HFFc6 (cell line): ENCODE measurements at places on chromosomes 3 and 15. TPM values are rescaled to one million over a fixed set of nuclear protein-coding genes. Genes with fewer than 3 reads are reported as not detected.

NRG4 gene
- total RNA-seq, result not detected in 3 replicates

ZNF80 gene
- not detected in 2 replicates for total RNA-seq

CFAP20DC gene
- 1.4 to 2.3 TPM (median 2.2 TPM) in 3 replicates for total RNA-seq

BCL2A1 gene
- total RNA-seq, result not detected in 3 replicates

HYAL2 gene
- 43.2 to 53.2 TPM (median 47.7 TPM) in 3 replicates for total RNA-seq

PLA2G4E gene
- total RNA-seq, result not detected in 3 replicates

TGFBR2 gene
- 78.5 to 121 TPM (median 97.6 TPM) in 3 replicates for total RNA-seq

DIS3L gene
- total RNA-seq, result 12.7 and 13.0 TPM in 2 replicates

COL6A5 gene
- not detected in 2 replicates for total RNA-seq

CDHR4 gene
- total RNA-seq, result 0.18 TPM in 1 of 3 replicates, not detected in the others

CCDC54 gene
- total RNA-seq, result not detected in 3 replicates

OCA2 gene
- total RNA-seq, result not detected in 3 replicates

SACM1L gene
- 43.9 to 49.7 TPM (median 46.0 TPM) in 3 replicates for total RNA-seq

KPNA1 gene
- total RNA-seq, result 88.0 to 93.9 TPM (median 90.3 TPM) in 3 replicates

SH3GL3 gene
- not detected in 3 replicates for total RNA-seq

MAP1A gene
- 136 to 174 TPM (median 165 TPM) in 3 replicates for total RNA-seq

SH2D7 gene
- total RNA-seq, result not detected in 3 replicates

PRR20G gene
- total RNA-seq, result not detected in 3 replicates

TMC3 gene
- total RNA-seq, result not detected in 3 replicates

IMPG2 gene
- total RNA-seq, result 0.03 to 0.07 TPM (median 0.05 TPM) in 3 replicates

CFAP100 gene
- total RNA-seq, result not detected in 3 replicates

LRRC3B gene
- not detected in 3 replicates for total RNA-seq

TGM4 gene
- total RNA-seq, result not detected in 3 replicates

UQCC5 gene
- total RNA-seq, result 26.6 to 44.8 TPM (median 29.6 TPM) in 3 replicates

PLA2G4D gene
- total RNA-seq, result not detected in 3 replicates

PRKCI gene
- total RNA-seq, result 27.8 and 30.0 TPM in 2 replicates

ARL6 gene
- 3.8 to 8.3 TPM (median 6.5 TPM) in 3 replicates for total RNA-seq

SSUH2 gene
- 0.18 to 0.28 TPM in 2 of 3 replicates, not detected in the other for total RNA-seq

CHRD gene
- total RNA-seq, result 0.06 TPM in 1 of 3 replicates, not detected in the others

C3orf49 gene
- not detected in 3 replicates for total RNA-seq

FBXL22 gene
- 0.20 to 0.56 TPM (median 0.32 TPM) in 3 replicates for total RNA-seq

SNTN gene
- total RNA-seq, result not detected in 2 replicates

SERINC4 gene
- total RNA-seq, result 0.09 TPM in 1 of 3 replicates, not detected in the others

THBS1 gene
- total RNA-seq, result 7,869 to 9,130 TPM (median 8,274 TPM) in 3 replicates

RAB6B gene
- total RNA-seq, result 2.0 to 5.4 TPM (median 4.9 TPM) in 3 replicates

CP gene
- total RNA-seq, result not detected in 3 replicates

CORO2B gene
- 9.3 to 11.8 TPM (median 10.6 TPM) in 3 replicates for total RNA-seq

VIPR1 gene
- total RNA-seq, result not detected in 3 replicates

TMEM212 gene
- total RNA-seq, result not detected in 2 replicates

UROC1 gene
- not detected in 3 replicates for total RNA-seq

CCK gene
- total RNA-seq, result not detected in 3 replicates

XIRP1 gene
- total RNA-seq, result not detected in 3 replicates

CCDC39 gene
- total RNA-seq, result not detected in 3 replicates

RBPMS2 gene
- 0.11 TPM in 1 of 3 replicates, not detected in the others for total RNA-seq

SLC28A2 gene
- total RNA-seq, result not detected in 3 replicates

SHF gene
- 2.0 to 3.5 TPM (median 2.1 TPM) in 3 replicates for total RNA-seq

TNIK gene
- total RNA-seq, result 10.4 to 17.2 TPM (median 15.5 TPM) in 3 replicates

ACAN gene
- not detected in 3 replicates for total RNA-seq

UBP1 gene
- 59.8 to 62.9 TPM (median 61.0 TPM) in 3 replicates for total RNA-seq

FMN1 gene
- total RNA-seq, result 6.5 to 14.0 TPM (median 7.4 TPM) in 3 replicates

RASL12 gene
- total RNA-seq, result not detected in 3 replicates

CCR9 gene
- total RNA-seq, result not detected in 2 replicates

MESP2 gene
- 0.18 to 0.26 TPM (median 0.25 TPM) in 3 replicates for total RNA-seq

MGLL gene
- total RNA-seq, result 123 to 155 TPM (median 128 TPM) in 3 replicates

ATP13A4 gene
- not detected in 3 replicates for total RNA-seq

KCNMB3 gene
- total RNA-seq, result 0.59 to 0.62 TPM (median 0.60 TPM) in 3 replicates

LXN gene
- 11.6 to 16.8 TPM (median 13.2 TPM) in 3 replicates for total RNA-seq

IL16 gene
- total RNA-seq, result not detected in 2 replicates

THPO gene
- total RNA-seq, result not detected in 3 replicates

PLSCR4 gene
- 7.9 to 9.2 TPM (median 8.8 TPM) in 3 replicates for total RNA-seq
